ENCODE measurements at places on chromosomes 16 and 17.
A peak's percentile ranks its signal among the peaks of the same experiment; 100 is the strongest.

DNA sequence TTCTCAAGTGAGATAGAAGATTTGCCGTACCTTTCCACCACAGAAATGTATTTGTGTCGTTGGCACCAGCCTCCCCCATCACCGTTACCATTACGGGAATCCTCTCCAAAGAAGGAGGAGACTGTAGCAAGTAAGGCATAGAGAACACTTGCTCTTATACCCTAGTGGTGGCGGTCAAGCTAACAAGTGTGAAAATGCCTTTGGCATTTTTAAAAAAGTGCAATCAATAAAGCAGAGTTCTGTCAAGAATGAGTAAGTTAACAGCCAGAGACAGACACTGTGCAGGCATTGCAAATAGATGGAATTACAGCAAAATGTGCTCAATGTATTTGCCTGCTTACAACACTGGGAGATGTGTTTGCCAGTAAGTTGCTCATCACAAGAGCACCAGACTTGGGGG, 7.7 kb downstream of the MSL1 start:
- DNase-seq, result no peak

DNA sequence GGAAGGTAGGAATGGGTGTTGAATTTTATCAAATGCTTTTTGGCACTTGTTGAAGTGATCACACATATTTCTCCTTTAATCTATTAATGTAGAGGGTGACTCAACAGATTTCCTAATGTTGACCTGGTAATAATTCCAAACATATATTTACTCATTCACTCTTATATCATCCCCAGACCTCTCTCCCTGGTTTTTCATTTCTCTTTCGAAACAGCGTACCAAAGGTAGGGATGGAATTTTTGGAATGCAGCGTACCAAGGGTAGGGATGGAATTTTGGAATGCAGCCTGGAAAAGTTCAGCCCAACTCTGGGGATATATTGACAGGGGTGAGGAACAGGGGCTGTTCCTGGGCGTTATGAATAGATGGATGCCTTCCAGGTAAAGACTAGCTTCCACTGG, 7.3 kb downstream of the KIF18B start:
- peak; percentile 79 for DNase-seq

DNA sequence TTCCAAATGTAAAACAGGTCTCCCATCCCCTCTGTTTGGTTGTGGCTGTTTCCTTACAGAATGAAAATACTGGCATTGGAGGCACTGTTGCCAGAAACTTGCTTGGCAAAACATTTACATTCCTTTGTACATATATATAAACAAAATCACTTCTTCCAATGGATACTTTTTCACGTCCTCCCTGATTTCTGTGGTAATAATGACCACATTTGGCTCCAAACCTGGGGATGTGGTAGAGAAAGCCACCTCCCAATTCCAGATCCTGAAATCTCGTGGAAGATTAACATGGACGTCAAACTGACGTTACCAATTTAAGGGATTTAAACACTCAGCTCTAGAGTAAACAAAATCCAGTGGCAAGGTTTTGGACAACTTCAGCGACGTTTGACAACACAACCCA, 370.8 kb upstream of the ZFHX3 start:
- DNase-seq, result no peak

DNA sequence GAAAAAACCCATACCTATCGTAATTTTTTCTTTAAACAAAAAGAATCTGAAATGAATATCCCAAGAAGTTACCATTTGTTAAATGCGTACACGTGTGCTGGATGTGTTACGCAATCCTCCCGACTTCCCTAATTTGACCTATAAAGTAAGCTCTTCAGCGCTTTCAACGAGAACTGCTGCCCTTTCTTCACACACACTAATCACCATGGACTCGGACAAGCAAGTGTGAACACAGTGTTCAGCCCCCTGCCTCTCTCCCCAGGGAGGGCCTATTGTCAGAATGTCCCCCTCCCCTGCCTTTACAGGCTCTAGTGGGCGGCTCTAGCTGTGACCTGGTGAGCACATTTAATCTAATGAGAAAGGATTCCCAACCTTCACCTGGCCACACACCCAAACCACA, 216.1 kb downstream of the CEP112 start:
- no peak for DNase-seq

GRCh38 chr17:75639327-75639726, 6.1 kb downstream of the SMIM5 start:
- DNase-seq, result no peak

- no peak for DNase-seq
Measured at GRCh38 chr17:7475764-7476422, 3.5 kb downstream of the ZBTB4 start.

DNA sequence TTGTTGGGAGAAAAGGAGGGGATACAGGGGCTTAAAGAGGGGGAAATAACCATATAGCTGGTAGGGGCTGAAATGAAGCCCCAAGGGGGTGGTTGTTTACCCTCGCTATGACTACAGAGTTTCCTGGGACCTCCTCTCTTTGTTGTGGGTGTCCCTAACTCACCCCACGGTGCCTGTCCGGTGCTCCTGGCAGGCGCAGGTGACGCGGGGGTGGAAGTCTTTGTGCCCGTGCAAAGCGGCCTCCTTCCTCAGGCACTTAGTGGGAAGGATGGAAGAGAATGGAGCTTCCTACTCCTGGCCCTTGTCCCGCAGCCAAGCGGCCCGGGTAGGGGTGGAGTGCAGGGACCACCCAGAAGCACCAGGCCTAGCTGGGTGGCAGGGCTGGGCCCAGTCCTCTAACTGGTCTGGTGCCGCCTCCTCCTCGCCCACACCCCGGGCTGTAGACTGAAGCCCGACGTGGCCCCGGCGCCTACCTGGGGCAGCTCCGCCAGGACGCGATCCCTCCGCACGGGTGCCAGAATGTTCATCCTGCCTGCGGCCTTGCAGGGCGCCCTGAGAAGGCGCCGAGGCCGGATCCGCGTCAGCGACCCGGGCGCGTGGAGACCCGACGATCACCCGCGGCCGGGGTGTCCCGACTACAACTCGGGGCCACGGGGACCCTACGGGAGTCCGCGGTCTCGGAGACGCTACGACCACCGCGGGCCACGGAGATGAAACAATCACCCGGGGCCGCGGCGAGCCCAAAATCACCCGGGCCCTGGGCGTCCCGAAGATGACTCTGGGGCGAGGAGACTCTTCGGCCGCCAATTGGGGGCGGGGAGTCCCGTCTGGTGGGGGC, 709 bp downstream of the RAB34 start:
- peak; percentile 80 for DNase-seq

- DNase-seq, result peak; percentile 42
Measured at GRCh38 chr17:77521076-77521475, 380.3 kb downstream of the SEC14L1 start.

DNA sequence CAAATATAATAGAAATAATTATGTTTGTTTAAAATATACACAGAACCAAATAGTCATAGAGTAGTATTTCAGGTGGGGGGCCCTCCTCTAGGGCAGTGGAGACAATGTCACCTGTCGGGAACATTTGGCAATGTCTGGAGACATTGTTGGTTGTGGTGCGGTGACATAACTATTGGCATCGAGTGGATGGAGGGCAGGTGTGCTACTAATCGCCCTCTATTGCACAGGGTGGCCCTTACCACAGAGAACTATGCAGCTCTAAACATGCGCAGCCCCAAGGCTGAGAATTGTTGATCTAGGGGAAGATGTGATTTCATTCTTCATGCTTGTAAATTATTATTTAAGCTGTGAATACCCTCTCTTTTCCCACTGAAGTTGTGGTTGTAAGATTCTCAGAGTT, 594.0 kb downstream of the WWOX start:
- DNase-seq, result no peak

GRCh38 chr16:51636920-51637769, 486.1 kb upstream of the SALL1 start:
- peak; percentile 91 for DNase-seq
